ENCODE measurements at places on chromosomes 7 and 10.

DNA sequence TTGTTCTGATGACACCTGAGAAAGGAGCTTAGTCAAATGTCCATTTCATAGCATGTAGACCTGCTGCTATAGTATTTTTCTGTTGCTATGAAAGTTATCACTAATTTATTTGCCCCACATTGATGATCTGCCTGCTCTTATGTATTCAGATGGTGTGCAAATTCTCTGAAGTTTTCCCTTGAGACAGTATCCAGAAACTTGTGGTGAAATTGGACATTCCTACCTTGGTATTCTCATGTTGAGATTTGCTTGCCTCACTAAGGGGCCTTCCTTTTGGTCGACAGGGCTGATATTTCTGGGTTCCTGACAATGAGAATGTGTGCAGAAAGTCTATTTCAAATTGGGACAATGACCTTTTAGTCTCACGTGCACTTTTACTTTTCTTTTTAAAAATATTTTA lies 253.2 kb upstream of the FZD8 start:
- no peak for DNase-seq

GRCh38 chr10:69220041-69220451 lies at the start of gene HKDC1:
Gene HKDC1 (plus strand): TSS chr10:69220332. CDS start chr10:69220436, 104 bp downstream.
- DNase-seq = peak; percentile 45

DNA sequence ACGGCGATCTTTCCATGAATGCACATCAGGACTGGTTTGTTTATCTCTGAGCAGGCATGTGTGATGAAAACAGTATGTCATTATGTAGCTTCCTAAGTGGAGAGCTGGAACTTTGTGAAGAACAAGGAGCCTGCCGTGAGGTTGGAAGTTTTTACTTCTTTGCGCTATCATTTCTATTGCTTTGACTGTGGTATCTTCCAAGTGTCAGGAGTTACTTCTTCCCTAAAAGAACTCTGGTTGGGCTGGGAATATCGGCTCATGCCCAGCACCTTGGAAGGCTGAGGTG lies 167.4 kb upstream of the AHR start:
- peak; percentile 20 for DNase-seq

DNA sequence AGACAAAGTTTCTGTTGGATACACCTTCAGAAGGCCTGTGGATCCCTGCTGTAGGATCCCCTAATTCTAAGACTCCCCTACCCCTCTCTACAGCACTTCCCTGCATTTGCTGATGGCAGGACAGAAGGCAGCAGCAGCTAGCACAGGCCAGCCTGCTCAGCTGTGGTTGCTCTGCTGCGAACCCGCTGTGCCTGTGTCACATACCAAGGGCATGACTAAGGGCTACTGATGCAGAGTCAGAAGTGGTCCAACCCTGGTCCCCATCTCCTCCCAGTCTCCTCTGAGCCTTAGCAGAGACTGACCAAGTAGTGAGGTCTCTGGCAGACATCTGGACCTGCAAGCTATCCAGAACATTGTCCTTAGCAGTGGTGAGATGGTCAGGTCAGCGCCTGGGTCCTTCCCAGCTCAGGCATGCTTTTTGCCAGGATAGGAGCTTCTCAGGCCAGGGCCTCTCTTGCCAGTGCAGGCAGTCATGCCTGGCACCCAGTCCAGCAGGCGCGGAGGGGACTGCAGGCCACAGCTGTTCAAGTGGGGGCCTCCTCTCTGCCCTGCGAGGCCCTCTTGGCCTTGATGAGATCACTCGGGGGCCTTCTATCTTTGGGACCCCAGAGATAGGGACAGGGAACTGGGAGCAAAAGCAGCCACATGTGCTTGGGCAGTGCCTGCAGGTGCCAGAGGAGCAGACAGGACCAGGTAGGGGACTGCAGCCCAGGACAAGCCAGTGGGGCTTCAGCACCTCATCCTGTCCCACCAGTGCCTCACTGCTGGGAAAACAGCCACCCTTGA lies 146.4 kb downstream of the ZNF248 start:
- DNase-seq = no peak

- no peak for DNase-seq
Measured at GRCh38 chr10:82210331-82210730, 335.3 kb downstream of the NRG3 start.

DNA sequence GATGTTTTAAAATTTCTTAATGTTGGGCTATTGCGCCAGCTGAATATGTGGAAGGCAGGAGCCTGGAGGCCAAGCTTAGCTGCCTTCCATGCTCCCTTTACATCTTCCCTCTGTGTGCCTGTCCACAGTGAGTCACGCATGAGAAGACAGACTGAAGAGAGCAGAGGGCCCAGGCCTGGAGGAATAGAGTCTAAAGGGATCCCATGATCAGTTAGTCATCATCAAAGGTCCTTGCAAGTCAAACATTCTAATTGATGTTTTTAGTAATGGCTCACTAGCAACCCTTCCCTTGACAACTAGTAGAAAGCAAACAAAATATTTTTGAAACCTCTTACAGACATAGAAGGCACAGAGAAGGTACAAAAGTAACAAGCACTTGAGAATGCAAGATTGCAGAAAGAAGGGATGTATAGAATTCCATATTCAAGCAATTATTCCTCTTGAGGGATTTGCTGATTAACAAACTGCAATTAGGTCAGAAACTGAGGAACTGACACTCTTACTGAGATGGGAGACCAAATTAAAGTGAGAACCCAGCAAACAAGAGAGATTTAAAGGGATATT lies 30.7 kb upstream of the APBB1IP start:
- no peak for DNase-seq

DNA sequence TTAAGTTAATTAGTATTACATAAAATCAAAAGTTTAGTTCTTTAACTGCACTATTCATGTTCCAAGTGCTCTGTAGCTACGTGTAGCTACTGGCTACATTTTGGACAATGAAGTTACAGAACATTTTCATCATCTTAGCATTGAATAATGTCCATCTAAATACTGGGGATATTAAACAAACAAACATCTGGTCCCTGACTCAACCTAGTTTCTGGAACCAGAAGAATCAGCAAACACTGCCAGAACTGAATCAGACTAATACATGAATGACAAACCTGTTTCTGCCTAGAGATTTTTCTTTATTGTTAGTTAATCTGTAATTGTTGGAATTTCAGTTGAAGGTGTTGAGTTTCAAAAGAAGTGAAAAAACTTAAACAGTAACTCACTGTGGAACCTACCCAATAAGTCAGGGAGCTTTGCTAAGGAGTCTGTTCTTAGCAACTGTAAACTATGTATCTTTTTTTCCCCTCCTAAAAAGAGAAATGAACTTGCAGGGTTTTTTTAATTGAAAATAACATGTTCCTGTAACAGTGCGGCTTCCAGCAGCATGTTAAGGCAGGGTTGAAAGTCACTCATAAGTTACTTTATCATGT lies 58.3 kb downstream of the CDK13 start:
- DNase-seq = no peak

DNA sequence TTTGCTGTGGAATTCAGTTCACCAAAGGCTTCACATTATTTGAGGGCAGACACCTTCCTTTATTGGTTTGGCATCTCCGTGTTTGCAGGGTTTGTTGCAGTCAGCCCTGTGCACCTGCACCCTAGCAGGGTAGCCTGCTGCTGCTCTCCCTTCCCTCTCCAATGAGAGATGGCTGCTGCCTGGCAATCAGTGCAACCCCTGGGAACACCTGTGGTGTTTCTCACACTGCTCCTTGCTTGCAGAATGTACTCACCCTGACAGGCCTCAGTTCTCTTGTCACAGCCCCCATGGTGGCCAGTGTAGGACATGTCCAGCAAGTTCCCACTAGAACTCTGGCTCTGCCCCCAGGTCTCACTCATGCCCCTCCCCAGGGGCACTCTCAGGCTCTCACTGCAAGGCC lies 12.1 kb upstream of the PPIA start:
- DNase-seq = no peak

DNA sequence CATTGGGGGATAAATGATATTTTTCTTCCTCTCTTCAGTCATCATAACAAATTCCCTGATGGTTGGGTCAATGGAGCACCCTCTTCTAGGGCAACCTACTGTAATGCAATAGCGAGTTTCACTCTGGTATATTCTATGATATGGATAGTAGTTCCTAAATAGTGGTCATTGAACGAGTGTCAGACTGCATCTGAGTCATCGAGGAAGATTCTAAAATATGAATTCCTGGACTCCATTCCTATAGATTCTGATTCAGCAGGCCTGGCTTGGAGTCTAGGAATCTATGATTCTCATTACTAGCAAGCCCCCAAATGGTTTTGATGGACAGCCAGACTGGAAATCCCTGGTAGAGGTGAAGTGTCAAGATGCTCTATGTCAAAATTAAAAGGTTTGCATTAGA lies 254.5 kb downstream of the BUB3 start:
- DNase-seq = no peak

DNA sequence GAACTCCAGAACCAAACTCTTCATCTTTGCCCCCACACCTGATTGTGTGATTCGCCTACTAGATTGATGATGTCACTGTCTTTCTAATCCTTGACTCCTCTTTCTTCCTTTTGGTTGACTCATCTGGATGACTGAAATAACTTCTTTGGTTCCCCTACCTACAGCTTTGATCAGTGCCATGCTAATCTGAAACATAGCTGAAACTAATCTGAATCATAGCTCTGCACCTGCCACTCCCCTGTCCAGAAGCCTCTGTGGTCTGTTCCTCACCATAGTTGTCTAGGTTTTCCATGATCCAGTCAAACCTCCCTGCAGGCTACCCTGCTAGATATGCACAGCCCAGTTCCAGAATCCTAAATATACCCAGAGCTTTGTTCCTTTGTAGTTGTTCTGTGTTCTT lies 51.9 kb downstream of the ZNF365 start:
- DNase-seq = no peak

GRCh38 chr7:145696071-145696470 lies 420.5 kb upstream of the CNTNAP2 start:
- no peak for DNase-seq

DNA sequence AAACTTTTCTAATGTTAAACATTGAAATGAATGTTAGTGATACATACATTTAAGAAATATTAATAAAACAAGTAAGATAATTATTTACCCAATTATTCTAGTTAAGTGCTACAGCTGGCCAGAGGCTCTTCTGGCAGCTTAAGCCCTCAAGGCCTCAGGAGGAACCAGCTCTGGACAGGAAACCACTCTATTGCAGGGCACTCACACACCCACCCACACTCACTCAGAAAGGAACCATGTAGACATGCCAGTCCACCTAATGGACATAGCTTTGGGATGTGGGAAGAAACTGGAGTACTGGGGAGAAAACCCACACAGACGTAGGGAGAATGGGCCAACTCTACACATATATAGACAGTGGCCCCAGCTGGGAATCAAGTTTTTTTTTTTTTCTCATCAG lies 28.2 kb downstream of the UMAD1 start:
- DNase-seq = no peak
